ENCODE measurements at places on chromosomes 3 and 15. TPM values are rescaled to one million over a fixed set of nuclear protein-coding genes. Genes with fewer than 3 reads are reported as not detected.
A peak's percentile ranks its signal among the peaks of the same experiment; 100 is the strongest.

DNA sequence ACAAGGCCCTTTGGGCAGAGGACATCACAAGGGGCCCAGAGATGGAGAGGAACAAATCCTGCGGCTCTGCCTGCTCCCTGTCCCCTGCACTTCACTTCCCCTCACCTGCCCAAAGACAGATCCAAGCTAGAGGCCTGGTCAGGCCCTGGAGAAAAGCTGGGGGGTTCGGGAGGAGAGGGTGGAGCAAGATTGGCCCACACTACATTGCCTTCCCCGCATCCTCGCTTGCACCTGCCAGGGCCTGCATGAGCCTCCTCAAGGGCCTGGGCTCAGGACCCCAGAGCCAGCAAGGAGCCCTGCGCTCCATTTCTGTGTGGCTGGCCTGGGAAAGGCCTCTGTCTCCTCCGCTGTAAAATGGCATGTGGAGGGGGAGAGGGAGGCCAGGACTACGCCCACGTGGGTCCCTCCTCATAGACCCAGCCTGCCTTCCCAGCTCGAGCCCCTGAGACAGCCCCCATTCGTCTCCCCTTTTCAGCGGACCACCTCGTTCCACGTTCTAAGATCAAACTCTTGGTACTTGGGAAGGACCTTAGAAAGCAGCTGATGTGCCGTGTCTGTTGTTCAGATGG lies 106.0 kb downstream of the HMG20A start:
- no peak for DNase-seq

- no peak for DNase-seq
Measured at GRCh38 chr3:133162670-133163305, 124.6 kb downstream of the TMEM108 start.

- no peak for DNase-seq
Measured at GRCh38 chr15:35857567-35858226, 311.7 kb upstream of the DPH6 start.

DNA sequence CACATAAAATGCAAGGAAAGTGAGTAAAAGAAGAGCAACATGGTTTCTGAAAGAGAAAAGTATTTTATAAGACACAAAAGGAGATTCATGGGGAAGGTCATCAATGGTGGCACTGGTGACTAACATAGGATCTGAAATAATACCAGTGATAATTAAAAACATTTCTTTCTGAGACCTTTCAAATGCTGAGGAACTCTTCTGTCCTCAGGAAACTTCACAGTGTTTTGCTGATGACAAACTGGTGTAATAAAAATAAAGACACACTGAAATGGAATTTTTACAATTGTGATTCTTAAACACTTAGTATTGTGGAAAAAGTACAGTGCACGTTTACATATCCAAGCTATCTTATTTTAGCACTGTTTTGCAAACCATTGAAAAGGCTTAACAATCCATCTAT lies 80.4 kb upstream of the ZBTB20 start:
- no peak for DNase-seq

GRCh38 chr3:41026394-41027177 lies 172.7 kb upstream of the CTNNB1 start:
- DNase-seq = peak; percentile 65

DNA sequence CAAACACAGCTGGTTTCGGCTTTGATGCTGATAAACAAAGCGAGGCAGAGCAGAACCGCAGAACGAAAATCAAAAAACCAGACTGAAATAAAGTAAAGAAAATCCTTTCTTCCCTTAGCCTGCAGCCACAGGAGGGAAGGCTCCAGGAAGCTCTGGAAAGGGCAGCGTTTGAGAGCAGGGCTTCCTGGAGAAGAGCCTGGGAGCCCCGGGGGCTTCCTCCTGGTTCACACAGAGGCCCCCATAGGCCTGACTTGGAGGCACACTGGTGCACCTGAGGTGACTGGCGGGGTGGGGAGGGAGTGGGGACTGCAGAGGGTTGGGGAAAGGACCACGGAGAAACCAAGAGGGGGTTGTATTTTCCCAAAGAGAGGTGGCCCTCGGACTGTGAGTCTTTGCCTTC lies 98.8 kb upstream of the WNT5A start:
- DNase-seq = no peak

SLC30A4 gene
- 5.6 TPM for total RNA-seq

CHRM5 gene
- under 0.01 TPM for total RNA-seq
